ENCODE measurements at places on chromosomes 7 and 10.

DNA sequence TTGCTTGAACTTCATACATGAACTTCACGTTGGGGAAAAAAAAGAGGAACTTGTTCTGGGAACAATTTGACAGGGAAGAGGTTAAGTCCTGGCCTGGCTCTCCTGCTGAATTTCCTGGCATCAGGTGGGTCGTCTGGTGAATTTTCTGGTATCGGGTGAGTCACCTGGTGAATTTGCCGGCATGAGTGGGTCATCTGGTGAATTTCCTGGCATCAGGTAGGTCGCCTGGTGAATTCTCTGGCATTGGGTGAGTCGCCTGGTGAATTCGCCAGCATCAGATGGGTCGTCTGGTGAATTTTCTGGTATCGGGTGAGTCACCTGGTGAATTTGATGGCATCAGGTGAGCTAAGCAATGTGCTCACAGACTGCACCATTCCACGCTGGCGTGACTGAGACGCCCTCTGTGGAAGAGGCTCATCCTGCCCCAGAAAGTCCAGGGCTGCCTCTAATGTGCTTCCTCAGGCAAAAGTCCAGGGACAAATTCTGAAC, 255.4 kb downstream of the TCERG1L start:
- DNase-seq, result no peak

DNA sequence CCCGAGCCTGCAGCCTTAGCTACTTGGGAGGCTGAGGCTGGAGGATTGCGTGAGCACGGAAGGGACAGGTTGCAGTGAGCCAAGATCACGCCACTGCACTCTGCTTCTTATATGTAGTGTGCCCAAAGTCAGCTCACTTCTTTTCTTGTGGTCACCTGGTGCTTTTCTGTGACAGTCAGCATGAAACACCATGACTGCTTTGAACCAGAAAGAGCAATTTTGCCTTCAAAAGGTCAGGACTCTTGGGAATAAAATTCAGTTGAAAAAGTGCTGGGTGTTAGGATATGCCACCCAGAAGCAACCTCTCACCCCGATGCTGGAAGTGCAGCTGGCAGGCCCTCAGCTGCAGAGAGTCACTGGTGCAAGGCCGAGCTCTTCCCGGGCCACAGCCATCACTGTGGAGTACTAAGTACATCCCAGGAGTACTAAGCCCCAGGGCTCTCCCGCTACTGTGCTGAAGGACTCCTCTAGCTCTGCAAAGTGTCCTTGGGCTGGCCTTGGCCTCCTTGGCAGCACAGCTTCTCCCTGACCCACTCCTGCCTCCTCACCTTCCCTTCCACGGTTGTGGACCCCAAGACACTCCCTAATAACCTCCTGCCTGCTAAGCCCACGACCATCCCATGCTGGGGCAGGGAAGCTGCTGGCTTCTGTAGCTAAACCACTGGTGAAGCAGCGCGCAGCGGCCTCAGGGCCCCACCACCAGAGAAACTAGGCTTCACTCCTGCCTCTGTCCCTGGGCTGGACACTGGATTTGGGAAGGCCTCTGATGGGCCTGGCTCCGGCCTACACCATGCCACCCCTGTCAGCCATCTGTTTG, 17.6 kb upstream of the GDI2 start:
- DNase-seq, result no peak

DNA sequence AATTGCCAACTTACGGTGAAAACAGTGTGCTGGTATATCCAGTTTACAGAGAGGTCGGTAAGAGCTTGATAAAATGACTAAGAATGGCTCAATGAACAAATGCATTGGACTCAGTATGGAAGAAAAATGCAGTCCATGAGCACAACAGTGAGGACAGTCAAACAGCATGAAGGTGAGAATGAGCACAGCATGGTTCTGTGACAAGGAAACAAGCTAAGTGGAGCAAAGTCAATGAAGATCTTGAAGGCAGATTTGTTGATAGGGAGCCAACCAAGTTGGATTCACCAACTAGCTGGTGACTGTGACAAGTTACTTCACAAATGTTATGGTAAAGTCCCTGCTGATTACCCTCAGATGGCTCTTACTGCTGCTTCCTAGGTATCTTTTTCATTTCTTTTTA, 75.9 kb downstream of the SHOC2 start:
- DNase-seq, result no peak

GRCh38 chr7:38448584-38449234, 175.3 kb upstream of the TARP start:
- DNase-seq, result no peak

DNA sequence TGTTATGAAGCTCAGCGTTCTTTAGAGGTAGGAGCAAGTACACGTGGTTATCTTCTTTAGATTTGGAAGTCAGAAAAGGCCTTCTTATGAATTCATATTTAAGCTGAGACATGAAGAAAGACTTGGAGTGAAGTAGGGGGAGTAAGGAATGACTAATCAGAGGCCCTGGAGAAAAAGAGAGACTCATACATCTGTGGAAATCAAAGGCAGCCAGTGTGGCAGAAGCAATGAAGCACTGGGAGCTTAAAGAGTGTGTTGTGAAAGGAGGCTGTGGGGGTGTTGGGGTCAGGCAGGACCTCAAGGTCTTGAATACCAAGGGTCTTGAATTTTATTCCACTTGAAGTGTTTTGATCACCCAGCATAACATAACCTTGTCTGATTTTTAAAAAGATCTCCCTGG, 35.7 kb upstream of the FGL2 start:
- DNase-seq, result no peak

DNA sequence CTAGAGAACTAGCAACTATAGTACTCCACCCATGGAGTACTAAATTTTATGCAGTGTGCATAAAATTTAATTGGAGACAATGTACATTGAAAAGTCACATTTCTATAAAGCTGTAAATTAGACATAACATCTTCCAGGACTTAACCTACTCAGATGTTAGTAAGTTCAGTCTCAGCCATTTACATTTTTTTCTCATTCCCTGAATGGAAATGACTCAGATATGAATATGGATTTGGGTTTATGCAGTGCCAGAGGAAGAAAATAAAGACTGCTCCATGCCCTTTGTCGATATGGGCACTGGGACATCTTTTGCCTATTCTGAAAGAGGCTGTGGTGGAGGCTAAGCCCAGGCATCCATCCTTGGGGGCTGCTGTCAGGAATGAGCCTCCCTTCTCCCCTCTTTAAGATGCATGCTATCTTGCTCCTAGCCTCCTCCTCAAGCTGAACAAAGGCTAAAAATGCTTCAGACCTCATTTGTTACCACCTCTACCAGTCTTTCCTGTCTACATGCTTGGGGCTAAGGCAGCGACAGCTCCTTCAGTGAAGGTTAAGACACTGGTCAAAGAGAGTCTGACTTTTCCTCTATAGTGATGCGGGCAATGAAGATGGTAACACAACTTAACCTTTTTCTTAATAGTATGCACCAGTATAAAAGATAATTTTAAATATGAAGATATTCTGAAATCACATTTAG, 486.8 kb upstream of the ANKRD30A start:
- no peak for DNase-seq

- no peak for DNase-seq
Observed at GRCh38 chr7:81236560-81236959, 317.7 kb upstream of the SEMA3C start.

DNA sequence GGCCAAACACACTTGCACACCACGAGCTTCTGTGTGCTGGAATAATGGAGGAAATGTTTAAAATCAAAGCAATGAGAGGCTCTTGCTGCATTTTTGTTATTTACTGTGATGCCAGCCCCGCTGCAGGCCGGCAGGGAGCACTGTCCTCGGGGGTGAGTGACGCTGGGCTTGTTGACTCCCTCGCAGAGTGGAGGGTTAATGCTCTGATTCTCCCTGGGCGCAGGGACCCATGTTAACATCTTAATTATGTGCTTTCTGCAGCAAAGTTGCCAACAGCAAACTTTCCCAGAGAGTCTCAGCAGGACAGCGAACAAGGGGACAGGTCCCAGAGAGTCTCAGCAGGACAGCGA, 22.9 kb downstream of the SCART1 start:
- DNase-seq, result no peak

GRCh38 chr7:144027974-144028373, 20.8 kb upstream of the OR2A5 start:
- no peak for DNase-seq

DNA sequence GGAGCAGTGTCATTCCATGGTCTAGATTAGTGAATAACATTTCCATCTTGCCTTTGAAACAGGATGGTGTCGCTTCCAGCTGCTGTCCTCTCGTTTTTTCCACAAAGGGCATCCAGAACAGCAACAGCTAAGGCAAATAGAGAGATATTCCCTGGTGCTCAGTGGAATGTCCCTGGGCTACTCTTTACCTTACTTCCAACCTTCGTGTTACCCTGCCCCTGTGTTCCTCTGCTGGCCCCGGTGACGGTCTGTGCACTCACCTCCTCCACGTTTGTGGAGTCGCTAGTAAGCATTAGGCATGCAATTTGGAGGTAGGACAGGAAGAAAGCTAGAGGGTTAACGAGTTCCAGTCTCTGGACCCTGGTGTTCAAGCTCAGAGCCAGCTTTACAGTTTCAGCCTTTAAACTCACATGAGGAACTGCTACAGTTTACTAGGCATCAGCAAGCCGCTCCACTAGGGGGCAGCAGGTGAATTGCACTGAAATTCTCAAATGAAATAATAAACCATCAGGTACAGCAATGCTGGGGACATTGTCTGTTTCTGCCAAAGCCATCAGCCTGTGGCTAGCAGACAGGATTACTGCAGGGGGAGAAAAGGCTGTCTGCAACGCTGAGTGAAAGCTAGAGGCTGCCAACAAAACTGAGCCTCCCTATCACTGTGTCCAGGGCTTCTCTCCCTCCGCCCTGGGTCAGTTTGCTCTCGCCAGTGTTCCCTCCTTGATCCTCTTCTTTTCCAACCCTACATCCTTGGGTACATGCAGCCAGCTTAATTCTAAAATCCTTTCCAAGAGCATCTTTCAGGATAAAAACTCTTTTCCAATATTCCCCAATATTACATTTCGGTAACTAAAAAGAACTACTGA, 9.0 kb downstream of the MRPL32 start:
- peak; percentile 77 for DNase-seq

- DNase-seq, result no peak
Observed at GRCh38 chr7:75808106-75808505, 5.5 kb downstream of the CCL24 start.

- DNase-seq, result no peak
Observed at GRCh38 chr10:116538456-116538855, 7.3 kb upstream of the PNLIP start.

- DNase-seq, result no peak
Observed at GRCh38 chr10:29784175-29784773, 149.5 kb upstream of the SVIL start.

DNA sequence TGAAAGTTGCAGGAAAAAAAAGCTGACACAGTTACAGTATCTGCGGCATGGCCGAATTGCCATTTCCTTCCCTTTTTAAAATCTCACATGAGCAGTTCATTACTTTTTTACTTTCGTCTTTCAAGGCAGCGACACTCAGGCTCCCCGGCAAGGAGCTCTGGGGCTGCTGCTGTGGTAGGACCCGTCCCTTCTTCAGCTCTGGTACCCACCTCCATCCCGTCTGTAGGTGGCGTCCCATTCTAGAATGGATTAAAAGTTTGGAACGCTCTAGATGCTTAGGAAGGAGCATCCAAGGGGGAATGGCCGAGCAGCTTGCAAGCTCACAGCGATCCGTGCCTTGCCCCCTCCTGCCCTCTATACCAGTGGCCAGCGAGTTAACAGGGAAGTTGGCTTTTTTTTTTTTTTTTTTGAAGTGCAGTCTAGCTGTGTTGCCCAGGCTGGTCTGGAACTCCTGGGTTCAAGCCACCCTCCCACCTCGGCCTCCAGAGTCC, 22.8 kb upstream of the TTYH3 start:
- DNase-seq, result no peak

GRCh38 chr7:121873289-121874194, 581 bp downstream of the PTPRZ1 start:
- DNase-seq, result peak; percentile 48

DNA sequence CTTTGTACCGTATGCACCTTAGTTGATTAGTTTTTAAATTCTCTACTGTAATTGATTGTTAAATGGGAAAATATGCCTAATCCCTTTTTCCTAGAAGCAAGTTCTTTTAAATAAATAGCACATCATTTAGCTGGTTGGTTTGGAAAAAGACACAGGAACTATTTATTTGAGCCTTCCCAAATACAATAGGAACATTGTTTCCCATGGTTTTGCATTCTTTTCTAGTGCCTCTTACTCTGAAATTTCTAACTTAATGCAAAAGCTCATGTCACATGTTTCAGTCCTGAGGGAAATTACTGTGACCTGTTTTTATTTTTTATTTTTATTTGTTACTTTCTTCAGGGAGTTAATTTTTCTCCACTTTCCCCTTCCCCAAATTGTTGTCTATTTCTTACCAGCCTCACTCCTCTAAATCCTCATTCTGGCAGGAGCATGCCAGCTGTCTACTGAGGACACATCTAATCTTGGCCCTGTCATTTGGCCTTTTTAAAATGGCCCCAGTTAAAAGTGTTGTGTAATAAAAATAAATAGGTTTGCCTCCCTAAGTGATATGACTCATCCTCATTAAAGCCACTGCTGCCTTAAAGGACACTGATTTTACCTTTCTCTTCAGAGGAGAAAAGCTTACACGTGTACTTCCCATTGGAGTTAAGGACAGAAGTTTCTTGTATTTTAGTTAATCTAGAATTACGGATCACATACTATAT, 94.5 kb downstream of the PPP1R3A start:
- DNase-seq, result no peak

All from neuronal stem cell (in vitro differentiated cells).